ENCODE measurements at places on chromosomes 1 and 21.

- no peak for DNase-seq
These were observed 49.4 kb downstream of the TBCE start for GRCh38 chr1:235416662-235417049.

DNA sequence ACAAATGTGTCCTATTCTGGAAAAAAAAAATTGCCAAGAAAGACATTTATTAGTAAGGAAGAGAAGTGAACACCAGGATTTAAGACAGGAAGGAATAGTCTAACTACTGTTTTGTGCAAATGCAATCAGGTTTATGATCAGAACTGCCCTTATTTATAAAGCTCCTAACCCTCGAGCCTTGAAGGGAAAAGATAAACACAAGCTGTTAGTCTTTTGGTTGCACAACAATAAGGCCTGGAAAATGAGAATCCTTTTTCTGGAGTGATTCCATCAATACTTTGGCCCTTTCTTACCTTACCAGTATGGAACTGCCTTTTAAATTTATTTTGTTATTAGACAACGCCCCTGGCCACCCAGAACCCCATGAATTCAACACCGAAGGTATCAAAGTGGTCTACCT lies 52.9 kb downstream of the SNRPE start:
- DNase-seq: no peak

GRCh38 chr1:5743435-5744095 lies 248.7 kb downstream of the NPHP4 start:
- no peak for DNase-seq

DNA sequence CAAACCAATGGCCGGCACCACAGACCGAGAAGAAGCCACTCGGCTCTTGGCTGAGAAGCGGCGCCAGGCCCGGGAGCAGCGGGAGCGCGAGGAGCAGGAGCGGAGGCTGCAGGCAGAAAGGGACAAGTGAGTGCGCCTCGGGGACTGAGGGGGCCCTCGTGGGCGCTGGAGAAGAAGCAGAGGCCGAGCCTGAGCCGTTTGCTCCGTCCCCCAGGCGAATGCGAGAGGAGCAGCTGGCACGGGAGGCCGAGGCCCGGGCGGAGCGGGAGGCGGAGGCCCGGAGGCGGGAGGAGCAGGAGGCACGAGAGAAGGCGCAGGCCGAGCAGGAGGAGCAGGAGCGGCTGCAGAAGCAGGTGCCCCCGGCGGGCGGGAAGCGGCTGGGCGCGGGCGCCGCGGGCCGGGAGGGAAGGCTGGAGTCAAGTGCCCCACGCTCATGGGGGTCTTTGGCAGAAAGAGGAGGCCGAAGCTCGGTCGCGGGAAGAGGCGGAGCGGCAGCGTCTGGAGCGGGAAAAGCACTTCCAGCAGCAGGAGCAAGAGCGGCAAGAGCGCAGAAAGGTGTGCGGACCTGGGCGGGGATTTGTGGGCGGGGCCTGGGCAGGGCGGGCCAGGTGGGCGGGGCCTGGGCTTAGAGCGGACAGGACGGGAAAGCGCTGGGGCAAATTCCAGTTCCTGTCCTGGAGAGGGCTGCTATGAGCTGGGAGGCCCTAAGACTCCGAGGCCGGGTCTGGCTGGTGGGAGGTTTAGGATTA lies 22.7 kb downstream of the MAP7D1 start:
- DNase-seq: no peak

DNA sequence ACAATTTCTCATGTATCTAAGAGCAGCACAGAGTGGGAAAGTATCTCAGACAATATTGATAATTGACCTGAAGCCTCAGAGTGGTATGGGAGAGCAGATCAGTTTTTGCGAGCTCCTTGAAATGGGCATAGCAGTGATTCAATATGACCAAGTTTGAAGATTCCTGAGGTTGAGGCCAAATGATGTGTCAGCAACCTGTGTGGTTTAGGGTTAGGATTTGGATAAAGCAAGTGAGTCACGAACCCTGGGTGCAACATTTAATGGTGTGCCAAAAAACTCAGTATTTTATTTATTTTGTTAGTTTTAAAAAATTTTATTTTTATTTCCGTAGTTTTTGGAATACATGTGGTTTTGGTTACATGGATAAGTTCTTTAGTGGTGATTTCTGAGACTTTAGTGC lies 92.5 kb upstream of the C21orf91 start:
- DNase-seq: no peak

- DNase-seq: no peak
These were observed 7.4 kb downstream of the CD247 start for GRCh38 chr1:167510881-167511280.

DNA sequence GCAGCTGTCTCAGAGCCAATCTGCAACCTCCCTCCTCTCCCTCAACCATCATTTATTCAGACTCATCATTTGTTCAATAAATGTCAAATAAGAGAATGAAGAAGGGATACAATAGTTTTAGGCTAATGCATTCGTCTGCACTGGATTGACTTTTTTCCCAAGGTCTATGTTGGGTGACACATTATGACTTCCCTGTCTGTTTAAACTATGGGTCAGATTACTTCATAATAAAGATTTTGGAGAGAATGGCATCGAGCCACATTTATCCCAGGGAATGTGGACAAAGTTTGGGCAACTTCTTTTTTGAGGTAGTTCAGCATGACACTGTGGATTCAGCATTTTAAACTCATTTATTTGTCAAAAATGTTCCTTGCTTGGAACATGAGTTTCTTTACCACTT lies 107.4 kb upstream of the ADGRL2 start:
- no peak for DNase-seq

GRCh38 chr1:172647110-172647564 lies 11.8 kb upstream of the FASLG start:
- DNase-seq: no peak

- no peak for DNase-seq
These were observed 208.1 kb upstream of the MAP1LC3C start for GRCh38 chr1:242206994-242207393.

- DNase-seq: no peak
These were observed 309.2 kb downstream of the HLX start for GRCh38 chr1:221188458-221188857.

GRCh38 chr1:183404476-183404875 lies 13.7 kb downstream of the NMNAT2 start:
- DNase-seq: no peak

DNA sequence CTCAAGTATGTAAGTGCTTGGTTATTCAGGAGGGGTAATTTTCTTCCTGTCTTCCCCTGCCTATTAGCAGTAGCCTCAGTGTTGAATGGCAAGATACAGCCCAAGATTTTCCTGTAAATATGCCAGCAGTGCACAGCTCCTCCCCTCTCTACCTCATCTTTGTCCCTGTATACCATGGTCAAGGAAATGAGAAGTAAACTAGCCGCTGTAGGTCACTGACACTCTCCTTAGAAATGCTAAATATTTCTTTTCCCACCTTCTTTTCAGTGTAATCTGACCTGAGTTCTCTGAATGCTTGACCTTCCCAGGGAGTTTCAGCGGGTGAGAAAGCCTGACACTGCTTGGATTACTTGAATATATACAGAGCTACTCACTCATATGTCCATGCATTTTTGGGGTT lies 84.1 kb upstream of the ZNF326 start:
- DNase-seq: peak; percentile 50

DNA sequence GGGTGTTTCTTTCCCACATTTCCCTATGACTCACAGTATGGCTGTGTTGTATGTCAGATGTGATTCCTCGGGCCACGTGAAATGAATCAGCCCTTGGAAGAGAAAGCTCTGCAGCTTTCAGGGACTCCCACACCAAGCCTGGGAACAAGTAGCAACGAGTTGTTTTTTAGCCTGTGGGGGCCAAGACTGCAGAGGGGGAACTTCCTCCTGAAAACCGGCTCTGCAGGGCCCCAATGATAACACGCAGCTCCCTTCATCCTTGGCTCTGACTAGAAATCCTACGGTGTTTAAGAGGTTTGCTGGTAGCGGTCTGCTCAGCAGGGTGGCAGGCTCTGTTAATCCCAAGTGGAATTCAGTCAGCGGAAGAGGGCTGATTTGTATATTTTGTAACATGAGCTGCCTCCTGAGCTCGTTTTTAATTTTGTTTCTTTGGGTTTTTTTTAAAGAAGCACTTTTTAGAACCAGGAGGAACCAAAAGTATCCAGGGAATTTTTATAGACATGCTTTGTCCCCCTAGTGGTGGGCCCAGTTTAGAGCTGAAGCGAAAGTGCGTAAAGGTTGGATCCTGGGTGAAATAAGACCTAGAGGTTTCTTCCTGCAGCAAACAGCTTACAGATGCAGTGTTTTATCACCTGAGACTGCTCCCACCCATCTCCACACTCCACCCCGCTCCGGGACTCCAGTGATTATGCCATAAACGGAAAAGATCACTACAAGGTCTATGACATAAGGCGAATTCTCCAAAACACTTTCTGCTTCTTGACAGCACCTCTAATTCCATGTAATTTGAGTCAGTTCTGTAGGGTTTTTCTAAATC lies 48.8 kb downstream of the LAMC2 start:
- peak; percentile 89 for DNase-seq

GRCh38 chr1:238063454-238063853 lies 172.7 kb upstream of the ZP4 start:
- DNase-seq: no peak

DNA sequence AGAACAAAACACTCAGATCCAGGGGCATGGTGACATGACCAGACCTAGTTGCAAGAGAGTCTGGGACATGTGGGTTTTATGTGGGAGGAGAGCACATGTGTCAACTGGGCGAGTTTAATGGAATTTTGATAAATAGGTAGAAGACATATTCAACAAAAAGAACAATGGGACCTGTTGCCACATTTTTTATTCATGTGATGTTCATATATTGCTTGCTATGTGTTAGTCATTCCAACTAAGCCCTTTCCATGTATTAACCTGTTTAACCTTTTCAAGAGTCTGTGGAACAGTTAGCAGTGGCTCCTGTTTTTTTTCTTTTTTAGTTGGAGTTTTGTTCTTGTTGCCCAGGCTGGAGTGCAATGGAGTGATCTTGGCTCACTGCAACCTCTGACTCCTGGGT lies 30.1 kb upstream of the CSF3R start:
- no peak for DNase-seq

DNA sequence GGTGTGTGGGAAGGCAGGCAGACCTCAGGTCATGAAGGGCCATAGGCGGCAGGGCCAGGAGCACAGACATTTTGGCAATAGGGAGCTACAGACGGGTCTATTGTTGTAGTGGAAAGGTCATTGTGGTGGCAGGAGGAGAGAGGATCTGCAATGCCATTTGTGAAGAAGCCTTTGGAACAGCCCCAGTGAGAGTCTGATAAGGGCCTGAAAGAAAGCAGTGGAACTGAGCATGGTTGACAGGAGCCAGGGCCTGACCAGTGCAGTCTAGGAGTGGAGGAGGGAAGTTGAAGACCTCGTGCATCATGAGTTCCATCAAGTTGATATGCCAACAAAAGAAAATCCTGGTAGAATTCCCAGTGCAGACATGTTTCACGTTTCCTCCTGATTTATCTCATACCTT lies 65.5 kb downstream of the UCK2 start:
- DNase-seq: no peak

Measured in AG09319 (cell line).